Stimulated activated CD4-positive, alpha-beta T cell treated with anti-CD3 and anti-CD28 coated beads, Interleukin-4, amount 100 ng/mL, for 48 hours (primary cell): ENCODE measurements at places on chromosomes 2 and 18.

- no peak for DNase-seq
Measured at GRCh38 chr2:52919673-52920072, 847.9 kb upstream of the CHAC2 start.

DNA sequence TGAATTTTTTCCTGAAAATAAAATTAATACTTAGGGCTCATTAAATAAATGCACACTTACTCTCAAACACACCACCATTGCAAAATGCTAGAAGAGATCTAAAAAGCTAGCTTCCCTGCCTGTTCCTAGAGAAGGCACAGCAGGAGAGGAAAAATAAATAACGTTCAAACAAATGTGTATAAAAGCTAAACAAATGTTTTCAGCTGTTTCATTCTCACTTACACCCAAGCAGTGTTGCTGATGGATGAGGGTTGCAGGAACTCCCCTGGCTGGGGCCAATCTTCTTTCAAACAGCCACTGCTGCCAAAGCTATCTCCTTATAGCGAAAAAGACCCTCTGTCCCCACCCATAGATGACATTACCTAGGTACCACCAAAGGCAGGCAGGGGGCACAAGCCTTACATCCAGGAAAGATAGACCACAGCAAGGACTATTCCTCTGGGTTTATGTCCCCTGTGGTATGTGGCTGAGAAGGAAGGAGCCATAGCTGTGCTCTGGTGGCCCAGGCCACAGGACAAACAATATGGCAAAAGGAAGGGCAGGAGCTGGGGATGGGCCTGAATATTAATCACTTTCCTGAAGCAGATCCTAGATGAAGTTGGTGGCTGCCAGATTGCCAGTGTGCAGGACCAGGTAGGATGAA is 214.6 kb downstream of the TTC32 start:
- no peak for DNase-seq

- no peak for DNase-seq
Measured at GRCh38 chr2:225328192-225328591, 71.3 kb upstream of the NYAP2 start.

GRCh38 chr18:56637711-56638231 is 621 bp downstream of the TXNL1 start:
- DNase-seq = no peak

GRCh38 chr2:227504700-227505099 is 32.7 kb downstream of the AGFG1 start:
- DNase-seq = no peak

DNA sequence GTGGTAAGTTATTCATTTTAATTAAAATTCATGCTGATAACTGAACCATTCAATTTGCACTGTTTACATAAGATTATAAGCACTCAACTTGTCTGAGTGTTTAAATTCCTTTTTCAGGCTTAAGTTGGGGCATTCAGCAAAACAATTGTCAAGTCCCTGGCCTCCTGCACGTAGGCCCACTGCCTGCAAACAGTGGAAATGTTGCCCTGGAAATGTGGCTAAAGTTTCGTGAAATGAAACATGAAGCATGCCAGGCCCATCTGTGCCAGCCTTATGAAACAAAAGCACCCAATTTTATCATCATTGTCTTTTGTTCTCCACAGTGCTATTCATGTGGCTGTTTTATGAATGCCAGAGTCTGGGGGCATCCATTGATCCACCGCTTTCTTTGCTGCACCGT is 163.7 kb downstream of the PTGR3 start:
- DNase-seq = no peak

DNA sequence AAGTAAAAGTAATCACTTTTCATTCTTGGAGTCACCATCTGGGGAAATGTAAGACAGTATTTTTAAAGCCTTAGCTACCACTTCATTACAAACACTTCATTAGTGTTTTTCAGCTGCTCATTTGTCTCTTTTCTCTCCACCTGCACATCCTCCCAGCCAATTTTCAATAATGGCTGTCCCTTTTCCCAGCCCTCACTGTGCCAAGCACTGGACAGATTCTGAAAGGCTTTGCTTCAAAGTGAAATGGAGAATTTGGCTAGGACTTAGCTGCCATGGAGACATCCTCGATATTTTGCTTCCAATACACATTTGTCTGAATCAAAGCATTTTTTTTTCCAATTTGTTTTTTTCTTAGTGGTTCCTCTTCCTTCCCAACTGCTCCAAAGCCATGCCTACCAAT is 272.4 kb upstream of the NRXN1 start:
- no peak for DNase-seq
